ENCODE measurements at places on chromosomes 3 and 15.

GRCh38 chr15:77904901-77905300, 172.6 kb downstream of the TBC1D2B start:
- DNase-seq: no peak

GRCh38 chr3:151630938-151631441, 102.7 kb upstream of the AADACL2 start:
- DNase-seq: peak; percentile 11

DNA sequence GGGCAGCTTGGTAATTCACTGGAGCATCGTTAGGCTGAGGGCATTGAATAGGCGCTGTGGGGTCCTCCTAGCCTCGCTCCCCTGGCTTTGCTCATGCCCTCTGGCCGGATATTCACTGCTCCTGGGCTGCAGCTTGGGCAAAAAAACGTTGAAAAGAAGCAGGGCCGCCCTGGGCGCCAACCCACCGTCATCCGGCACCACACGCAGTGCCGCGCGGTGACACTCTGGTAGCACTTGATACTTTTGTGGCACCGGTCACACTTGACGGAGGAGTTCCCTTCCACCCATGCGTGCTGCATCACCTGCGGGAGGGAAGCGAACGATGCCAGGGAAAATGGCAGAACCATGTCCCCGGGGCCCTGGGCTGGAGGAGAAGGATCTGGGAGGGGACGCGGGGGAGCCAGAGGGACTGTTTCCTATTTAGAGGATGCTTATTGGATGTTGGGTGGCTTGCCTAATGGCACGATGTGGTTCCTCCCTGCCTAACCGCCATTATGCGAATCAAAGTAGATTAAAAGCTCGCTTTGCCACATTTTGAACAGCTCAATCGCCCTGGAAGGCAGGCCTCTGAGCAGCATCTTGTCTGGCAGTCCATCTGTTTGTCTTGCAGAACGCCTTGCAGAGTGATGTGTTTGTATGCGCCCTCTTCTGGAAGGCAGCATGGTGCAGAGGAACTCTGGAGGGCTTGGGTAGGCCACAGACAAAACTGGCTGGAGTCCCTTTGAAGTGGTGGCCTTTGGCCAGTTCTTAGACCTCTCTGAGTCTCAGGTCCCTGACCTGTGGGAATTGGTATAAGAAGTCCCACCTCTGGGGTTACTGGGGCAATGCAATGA, 93.2 kb downstream of the DGKG start:
- DNase-seq: no peak

GRCh38 chr3:112372396-112372795, 39.4 kb downstream of the CD200 start:
- DNase-seq: no peak

DNA sequence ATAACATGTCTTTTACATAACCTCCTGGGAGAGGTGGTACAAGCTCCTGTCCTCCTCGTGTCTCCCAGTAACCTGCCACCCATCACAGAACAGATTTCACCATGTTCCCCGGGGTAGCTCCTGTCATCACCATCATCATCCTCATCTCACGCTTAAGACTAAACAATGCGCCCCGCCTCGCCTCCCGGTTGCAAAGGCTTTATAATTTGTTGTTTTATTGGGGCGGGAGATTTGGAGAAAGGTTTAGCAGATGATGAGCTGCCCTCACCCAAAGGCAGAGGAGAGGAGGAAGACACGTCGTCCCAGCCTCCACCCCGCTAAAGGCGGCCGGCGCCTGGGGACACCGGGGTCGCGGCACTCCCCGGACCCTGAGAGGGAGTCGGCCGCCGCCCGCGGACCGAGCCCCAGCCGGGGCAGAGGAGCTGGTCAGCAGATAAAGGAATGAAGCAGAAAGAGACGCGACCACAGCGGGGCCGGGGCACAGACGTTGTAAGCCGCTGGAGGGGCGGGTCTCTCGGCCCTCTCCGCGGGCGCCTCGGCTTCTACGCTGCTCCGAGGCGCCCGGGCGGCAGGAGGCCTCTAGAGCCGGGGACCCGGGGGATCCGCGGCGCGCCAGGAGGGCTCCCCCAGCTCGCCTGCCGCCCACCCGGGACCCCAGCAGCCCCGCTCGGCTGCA, 589 bp downstream of the HERC1 start:
- no peak for DNase-seq

- no peak for DNase-seq
Measured at GRCh38 chr3:119375510-119375909, 81.3 kb downstream of the ARHGAP31 start.

DNA sequence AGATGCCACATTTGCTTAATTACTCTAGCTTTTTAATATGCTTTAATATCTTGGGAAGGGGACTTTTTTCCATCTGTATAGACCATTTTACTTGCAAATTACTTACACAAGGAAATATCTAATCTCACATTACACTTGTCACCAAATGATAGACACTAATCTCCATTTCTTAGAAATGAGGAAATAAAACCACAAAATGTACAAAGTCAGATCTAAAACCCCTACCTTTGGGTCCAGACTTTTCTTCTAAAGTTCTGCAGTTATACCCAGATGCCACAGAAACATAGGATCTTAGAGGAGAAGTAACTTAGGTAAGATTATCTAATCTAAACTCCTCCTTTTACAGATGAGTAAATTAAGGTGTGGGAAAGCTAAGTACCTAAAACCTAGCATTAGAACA, 44.3 kb downstream of the CD200R1L start:
- no peak for DNase-seq

DNA sequence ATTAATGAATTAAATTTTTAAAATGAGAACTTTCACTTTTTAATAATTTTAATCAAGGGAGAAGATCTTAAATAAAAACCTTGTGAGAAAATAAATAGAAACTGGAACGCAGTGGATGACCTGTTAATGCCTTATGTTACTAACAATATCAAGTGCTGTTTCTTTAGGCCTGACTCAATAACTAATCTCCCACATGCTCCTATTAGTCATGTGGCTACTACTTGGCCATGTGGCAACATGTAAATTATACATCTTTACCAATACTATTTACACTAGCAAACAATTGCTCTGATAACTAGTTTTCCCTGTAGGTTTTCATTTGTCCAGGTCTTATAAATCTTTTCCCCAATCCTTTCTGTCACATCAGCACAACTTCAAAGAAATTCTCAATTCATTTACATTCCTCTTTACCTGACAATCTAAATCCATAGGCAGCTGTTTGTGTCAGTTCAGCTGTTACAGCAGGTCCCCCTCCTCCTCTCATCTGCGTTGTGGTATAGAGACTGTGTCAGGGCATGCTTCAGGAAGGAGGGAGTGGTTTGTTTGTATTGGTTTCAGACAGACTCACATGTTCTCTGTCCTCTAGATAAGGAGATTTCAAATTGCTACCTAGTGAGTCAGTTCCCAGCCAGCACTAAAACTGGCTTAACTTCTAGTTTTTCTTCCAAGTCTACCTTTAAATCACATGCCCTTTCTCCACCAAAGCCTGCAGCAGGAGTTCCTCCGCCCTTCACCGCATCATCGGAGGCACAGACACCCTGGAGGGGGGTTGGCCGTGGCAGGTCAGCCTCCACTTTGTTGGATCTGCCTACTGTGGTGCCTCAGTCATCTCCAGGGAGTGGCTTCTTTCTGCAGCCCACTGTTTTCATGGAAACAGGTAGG, 11.3 kb upstream of the C3orf52 start:
- DNase-seq: peak; percentile 99

GRCh38 chr3:140748-141330, 55.7 kb upstream of the CHL1 start:
- no peak for DNase-seq

DNA sequence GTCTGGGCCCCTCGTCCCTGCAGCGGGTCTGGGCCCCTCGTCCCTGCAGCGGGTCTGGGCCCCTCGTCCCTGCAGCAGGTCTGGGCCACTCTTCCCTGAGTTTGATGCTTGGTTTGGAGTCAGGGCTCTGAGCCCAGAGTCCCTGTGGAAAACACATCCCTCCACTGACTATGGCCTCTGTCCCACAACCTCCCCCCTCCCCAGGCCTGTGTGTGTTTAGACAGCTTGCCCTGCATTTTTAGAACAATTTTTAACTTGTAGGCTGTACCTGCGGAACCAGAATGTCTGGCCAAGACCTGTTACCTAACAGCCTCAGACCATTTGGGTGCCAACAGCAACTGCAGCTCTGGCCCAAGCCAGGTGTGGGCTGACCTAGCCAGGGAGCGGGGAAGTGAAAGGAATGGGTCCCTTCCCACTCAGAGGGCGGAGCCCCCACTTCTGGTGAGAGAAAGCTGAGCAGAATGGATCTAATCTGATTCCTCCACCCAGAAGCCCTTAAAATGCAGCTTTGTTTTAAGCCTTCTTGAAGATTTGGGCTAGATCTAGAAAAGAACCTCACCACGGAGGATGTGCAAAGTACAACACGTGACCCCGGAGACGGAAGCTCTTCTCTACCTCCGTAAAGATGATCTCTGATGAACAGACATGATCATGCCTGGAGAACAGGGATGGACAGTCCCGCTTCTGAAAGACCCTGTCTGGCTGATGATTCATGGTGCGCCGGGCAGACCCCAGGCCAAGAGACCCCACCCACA, 60.5 kb upstream of the TFRC start:
- DNase-seq: no peak

DNA sequence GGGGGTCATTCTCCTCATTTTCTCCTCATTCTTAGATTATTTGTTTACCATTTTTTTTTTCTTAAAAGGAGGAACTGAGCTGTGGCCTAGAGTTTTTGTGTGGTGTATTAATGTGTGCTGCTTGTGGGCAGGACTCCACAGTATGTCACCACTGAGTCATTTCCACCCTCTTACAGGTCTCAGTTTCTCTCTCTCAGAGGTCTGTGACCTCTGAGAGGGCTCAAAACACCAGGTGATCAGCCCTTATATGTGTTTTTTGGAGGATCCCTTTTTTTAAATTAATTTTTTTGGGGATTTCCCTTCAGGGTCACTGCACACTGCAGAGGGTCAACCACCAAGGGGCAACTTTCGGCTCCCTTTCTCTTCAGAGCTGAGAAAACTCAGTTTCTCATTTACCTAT, 166.4 kb downstream of the SUCNR1 start:
- no peak for DNase-seq

GRCh38 chr3:160001850-160002623, 13.4 kb downstream of the IL12A start:
- no peak for DNase-seq

GRCh38 chr3:8713901-8714759, 19.5 kb upstream of the CAV3 start:
- no peak for DNase-seq

GRCh38 chr15:73403171-73403570, 34.4 kb upstream of the HCN4 start:
- no peak for DNase-seq

DNA sequence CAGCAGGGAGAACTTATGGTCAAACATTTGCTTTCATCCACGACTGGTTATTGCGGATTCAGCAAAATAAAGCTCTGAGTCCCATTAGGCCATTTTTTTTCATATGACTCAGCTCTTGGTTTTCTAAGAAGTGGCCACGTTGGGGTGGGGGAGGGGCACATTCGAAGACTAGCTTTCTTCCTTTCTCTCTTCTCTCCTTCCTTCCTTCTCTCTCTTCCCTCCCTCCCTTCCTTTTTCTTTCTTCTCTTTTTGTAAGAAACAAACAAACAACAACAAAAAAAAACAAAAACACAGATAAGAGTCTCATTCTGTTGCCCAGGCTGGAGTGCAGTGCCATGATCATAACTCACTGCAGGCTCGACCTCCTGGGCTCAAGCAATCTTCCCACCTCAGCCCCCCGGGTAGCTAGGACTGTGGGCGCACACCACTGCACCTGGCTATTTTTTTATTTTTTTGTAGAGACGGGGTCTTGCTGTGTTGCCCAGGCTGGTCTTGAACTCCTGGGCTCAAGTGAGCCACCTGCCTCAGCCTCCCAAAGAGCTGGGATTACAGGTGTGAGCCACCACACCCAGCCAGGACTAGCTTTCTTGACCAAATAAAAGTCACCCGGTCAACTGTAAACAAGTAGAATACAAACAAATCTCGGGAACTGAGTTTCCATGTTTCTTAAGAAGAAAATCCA, 41.6 kb downstream of the ABCC5 start:
- DNase-seq: peak; percentile 26

- no peak for DNase-seq
Measured at GRCh38 chr3:190059242-190059590, 61.5 kb downstream of the P3H2 start.

DNA sequence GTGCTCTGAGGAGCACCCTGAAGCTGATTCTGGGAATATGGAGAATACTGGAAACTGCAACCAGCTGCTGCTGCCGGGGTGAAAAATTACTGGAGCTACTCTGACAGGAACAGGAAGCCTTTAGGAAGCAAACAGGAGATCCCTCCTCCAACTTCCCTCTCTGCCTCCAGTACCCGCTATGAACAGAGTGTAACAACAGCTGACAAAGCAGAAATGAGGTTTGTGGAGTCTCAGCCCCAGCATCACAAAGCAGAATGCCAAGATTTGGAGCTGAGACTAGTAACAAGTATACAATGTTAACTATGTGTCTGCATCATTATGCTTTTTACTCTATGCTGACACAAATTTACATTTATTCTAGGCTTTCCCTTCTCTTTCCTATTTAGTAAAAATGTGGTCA, 22.7 kb upstream of the PIAS1 start:
- DNase-seq: no peak

DNA sequence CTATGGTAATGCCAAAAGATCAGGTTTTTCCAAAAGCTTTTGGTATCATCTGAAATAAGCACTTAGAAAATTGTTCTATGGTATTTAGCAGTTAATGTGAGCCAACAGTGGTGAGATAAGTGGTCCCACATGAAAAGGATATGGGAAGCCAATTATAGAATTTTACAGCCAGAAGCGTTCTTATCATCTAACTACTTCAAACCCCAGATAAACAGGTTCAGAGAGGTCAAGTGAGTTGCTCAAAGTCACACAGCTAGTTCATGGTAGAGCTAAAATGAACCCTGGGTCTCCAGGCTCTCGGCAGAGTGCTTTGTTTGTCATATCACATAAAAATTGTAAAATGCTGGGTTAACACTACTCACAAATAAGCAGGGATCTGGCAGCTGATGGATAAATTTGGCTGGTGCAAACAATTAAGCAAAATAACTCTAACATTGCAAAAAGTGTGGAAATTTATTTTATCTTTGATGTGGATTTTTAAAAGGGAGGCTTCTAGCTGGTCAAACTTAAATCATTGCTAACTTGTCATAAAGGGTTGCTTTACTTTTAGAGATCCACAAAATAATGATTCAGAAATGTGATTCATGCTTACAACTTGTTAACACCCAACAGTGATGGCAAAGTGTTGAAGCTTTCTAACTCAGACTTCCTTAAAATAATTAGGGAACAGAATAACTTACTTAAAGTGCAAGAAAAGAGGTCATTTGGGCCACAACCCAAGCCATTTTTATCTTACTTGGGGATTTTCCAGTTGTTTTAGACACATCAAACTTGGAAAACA, 202.8 kb upstream of the TBC1D5 start:
- no peak for DNase-seq

DNA sequence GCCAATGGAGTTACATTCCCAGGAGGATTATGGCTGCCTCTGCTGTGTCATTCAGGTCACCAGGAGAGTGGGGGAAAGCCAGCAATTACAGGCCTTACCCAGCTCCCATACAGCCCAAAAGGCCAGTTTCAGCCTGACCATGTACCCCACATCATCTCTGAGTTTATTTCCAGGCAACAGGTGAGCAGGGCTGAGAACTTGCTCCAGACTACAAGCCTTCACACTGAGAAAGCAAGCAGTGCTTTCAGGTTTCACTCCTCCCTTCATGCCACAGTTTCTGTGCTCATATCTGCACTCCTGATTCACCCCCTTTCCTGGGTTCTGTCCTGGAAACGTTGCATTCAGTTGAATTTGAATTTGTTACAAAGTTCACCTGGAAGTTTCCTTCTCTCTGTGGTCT, 68.1 kb upstream of the ABI3BP start:
- no peak for DNase-seq

Measured in retinal pigment epithelial cell (primary cell).